GM10248 (cell line): ENCODE measurements at places on chromosomes 1 and 21.

GRCh38 chr1:30950700-30951099, 42.1 kb upstream of the SDC3 start:
- DNase-seq = no peak

DNA sequence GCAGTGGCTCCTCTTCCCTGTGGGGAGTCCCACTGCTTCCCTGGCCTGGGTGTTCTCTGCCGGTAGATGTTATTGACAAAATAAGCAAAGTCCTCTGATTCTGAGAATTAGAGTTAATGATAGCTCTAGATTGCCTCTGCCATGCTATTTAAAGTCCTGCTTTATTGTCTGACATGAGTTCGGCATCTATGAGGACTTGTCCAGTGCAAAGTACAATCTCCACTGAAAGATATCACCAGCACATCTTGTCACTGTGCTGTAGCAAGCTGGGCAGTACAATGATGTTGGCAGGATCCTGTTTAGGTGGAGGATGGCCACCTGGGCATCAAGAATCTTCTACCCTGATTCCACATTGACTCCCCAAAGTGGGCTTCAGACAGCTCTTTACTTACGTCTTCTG, 54.0 kb upstream of the ATP5PO start:
- DNase-seq = no peak

GRCh38 chr1:159853417-159854115, 8.9 kb downstream of the VSIG8 start:
- DNase-seq = no peak

GRCh38 chr21:38493549-38494250, 4.6 kb downstream of the ERG start:
- DNase-seq = no peak

- no peak for DNase-seq
Observed at GRCh38 chr1:13536571-13536970, 22.8 kb upstream of the LRRC38 start.

- peak; percentile 5 for DNase-seq
Observed at GRCh38 chr1:74502858-74503257, 9.6 kb downstream of the LRRC53 start.

DNA sequence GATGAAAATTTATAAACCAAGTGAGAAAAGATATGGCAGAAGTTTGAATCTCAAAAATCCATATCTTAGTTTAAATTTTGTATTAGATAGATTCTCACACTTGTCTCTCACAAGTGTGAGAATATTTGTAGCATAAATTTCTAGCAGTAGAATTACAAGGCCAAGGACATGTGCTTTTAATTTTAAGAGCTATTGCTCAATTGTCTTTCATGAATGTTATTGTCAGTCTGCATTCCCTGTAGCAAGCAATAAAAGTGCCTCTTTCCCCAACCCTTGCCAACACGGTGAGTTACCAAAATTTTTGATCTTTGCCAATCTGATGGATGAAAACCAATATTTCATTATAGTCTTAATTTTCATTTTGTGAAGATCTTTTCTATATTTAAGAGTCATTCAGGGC, 64.0 kb downstream of the CTH start:
- no peak for DNase-seq

GRCh38 chr1:20958430-20958829, 171.3 kb upstream of the HP1BP3 start:
- DNase-seq = no peak

- no peak for DNase-seq
Observed at GRCh38 chr21:46437511-46437910, 21.2 kb upstream of the DIP2A start.

- no peak for DNase-seq
Observed at GRCh38 chr1:221241592-221241991, 362.3 kb downstream of the HLX start.

- no peak for DNase-seq
Observed at GRCh38 chr1:41983451-41983850, 64.7 kb upstream of the HIVEP3 start.

DNA sequence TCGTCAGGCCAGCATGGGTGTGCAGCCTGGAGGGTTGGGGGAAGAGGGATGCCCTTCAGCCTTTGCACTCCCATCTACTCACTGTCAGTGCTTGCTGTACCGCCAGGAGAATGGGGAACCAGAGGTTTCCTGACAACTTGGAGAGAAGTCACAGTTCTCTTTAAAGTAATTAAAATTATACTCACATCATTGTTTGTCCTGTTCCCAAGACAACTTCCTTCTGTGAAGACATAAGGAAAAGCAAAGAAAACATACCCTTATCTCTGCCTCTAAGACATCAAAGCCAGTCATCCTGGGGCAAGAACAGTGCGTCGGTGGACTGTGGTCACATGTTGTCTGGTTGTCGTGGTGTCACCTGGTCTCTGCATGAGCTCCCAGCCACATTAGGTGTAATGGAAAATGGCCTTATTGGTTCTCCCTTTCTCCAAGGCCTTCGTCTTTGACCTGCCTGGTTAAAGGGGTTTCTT, 17.6 kb downstream of the TRAF5 start:
- DNase-seq = no peak

DNA sequence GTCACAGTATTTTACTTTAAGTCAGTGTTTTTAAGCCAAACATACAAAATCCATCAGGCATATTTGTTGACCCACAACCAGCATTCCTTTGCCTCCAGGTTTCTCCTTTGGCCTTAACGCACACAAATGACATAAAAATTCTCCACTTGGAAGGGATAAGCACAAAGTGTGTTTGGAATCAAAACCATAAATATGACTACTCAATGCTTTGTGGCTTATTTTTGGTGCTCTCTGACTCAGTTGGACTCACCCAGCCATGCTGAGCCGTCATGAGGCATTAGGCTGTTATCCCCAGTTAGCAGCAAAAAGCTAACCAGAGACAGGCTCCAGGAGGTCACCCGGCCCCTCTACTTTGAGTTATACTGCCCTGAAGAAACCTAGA, 948 bp downstream of the PRUNE1 start:
- no peak for DNase-seq

GRCh38 chr1:170274131-170274501, 128.4 kb downstream of the NTMT2 start:
- no peak for DNase-seq

DNA sequence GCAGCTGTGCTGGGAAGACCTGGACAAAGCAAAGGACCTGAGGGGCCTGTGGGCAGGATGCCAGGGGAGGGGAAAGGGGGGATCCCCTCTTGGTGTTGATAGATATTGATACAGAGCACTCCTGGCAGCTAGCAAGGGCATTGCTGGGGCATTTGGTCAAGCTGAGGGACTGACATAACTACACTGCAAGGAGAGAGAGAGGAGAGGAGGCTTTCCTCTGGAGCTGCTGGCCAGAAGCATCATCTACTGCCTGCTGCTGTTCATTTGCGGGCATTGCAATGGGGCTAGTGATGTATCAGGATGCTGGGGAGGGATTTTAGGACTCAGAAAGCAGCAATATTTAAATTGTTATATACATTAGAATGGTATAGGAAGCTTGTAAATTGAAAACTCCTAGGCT, 142.0 kb downstream of the ZNF648 start:
- no peak for DNase-seq
